ENCODE measurements at places on chromosomes 1 and 21.

DNA sequence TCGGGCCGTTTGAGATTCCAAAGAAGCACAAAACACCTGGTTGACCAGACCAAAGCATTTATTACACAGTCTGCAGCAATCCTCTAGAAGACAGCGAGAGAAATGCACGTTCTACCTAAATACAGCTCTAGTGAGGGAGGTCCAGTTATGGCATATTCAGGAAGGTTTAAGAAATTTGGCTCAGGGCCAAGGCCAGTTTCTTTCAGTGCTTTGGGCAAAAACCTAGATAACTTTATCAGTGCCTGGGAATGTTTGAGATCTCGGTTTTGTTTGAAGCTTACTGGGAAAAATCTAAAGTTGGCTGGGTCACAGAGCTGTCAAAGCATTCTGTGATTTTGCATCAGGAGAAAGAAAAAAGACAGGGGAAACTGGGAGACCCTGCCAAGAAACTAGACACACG is 514.0 kb upstream of the TMPRSS15 start:
- DNase-seq = no peak

- DNase-seq = no peak
These were observed 637.5 kb downstream of the NPHP4 start for GRCh38 chr1:5354681-5355080.

DNA sequence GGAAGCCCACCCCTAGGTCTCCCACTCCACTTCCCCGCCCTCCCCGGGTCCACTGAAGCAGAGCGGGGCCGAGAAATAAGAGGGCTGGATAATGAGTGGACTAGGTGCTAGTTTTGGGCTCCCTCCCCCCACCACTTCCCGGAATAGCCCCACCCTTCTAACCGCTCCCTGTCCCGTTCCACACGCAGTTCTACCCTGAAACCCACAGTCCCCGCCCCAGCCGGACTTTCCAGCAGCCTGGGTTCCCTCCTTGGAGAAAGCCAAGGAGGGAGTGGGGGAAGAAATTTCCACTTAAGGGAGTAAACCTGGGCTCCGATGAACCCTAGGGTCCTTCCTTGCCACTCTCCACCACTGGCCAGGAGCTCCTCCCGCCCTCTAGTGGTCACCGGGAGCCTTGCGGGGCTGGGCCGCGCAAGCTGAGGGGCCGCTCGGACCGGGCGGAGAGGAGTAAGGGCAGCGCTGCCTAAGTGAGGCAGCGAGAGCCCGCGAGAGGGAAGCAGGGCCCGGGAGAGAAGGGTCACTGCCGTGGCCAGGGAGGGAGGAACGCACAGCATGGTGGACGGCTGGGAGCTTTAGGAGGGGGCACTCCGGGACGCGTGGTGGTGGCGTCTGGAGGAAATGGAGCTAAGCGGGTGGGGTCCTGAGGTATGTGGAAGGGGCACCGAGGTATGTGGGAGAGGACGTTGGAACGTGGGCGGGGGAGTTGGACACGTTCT is 14.3 kb downstream of the THBS3 start:
- DNase-seq = peak; percentile 63

DNA sequence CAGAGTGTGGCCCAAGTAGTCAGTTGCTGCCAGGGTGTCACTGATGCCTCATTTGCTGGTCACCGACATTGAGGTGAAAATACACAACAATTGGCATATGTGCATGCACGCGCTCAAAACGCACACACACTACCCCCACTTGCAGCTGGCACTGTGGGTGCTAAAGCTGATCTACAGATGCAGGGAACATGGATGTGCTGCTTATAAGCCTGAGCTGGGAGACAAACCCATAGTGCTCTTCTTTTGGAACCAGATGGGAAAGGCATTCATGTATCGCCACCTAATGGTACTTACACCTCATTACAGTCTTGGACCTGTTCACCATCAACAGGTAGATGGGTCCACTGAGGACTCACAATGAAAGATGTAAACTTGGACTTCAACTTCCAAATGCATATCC is 70.3 kb upstream of the CAMK1G start:
- DNase-seq = no peak

DNA sequence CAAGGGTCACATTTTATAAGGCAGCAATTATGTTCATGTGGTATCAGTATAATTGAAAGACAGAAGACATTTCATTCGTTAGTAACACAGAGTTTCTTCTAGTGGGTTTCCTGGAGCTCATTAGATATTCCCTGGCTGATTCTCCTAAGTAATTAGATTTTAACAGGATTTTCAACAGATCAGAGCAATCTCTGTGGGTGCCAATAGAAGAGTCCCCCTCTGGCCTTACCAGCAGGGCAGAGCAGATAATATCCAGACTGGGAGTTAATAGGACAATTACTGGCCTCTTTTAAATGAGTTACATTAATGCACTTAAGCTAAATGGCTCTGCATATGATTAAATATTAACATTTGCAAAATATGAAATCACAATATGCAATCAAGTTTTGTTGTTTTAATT is 74.2 kb upstream of the FOXD3 start:
- DNase-seq = no peak

DNA sequence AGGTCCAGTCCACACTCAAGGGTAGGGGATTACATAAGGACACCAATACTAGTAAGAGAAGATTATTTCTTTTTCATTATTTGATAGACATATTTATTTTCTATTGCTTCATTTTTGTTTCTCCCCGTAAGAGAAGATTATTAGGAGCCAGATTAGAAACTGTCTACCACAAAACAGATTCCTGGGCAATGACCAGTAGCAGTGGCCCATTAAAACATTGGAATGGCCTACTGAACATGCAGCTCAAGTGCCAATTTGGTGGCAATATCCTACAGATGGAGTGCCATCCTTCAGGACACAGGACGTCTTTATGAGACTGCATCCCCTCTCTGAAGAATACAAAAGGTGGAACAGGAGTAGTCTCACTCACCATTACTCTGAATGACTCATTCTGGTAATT is 34.0 kb upstream of the ARHGAP29 start:
- no peak for DNase-seq

DNA sequence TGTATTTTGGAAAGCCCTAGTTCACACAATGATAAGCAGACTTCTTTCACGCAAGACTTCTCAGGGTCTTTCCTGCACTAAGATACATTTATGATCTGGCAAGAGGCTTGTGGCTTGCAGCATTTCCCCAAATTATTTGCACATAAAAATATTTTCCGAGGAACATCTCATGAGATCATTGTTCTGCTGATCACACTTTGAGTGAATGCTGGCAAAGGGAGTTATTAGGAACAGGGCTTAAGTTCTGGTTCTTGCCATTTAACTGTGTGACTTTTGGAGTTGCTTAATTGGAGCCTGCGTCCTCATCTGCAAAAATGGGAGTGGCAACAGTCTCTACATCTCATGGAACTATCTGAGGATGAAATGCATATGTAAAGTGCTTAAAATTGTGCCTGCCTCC is 50.2 kb downstream of the GADD45A start:
- no peak for DNase-seq

DNA sequence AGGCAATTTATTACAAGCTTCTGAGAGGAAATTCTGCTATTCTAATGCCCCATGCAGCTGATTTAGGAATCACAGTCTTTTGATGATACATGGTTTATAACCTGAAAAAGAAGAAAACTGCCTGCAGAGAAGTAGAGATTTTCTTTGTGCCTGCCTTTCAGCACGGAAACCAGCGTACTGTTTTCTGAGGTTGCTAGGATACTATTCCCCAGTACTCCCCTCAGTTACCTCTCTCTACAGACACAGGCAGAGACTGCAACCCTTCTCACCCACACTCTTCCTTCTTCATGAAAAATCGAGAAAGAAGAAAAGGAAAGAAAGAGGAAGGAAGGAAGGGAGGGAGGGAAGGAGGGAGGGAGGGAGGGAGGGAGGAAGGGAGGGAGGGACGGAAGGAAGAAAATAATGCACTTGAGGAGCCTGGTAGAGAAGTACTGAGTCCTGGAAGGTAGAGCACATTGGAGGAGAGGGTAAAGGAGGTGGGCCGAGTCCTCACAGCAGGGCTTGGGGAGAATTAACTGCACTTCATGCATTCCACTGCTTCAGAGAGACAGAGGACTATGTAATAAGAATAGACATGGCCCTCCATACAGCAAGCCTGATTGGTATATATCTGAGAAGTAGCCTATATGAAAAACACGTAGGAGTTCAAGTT is 21.9 kb downstream of the RGS2 start:
- no peak for DNase-seq

GRCh38 chr1:77948841-77949424 is 29.9 kb downstream of the FUBP1 start:
- DNase-seq = no peak

GRCh38 chr1:61808968-61809367 is 66.7 kb downstream of the PATJ start:
- DNase-seq = no peak

- DNase-seq = no peak
These were observed 51.0 kb upstream of the GORAB start for GRCh38 chr1:170481000-170481399.

- no peak for DNase-seq
These were observed 15.4 kb downstream of the NPPA start for GRCh38 chr1:11831945-11832725.

DNA sequence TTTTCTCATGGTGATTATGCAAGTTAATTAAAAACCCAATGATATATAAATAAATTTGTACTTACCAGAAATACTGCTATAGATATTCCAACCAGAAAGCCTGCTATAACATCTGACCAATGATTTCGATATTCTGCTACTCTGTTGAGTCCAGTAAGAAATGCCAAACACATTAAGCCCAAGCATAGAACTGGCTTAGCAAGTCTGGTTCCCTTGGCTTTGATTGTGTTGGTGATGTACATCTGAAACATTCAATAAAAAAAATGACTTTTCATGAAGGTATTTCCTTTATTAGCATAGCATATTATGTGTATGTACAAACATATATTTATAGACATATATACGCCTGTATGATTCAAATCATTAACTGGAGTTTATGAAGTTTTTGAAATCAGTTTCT is 82.8 kb downstream of the PLPPR5 start:
- DNase-seq = no peak

- DNase-seq = no peak
These were observed 11.6 kb downstream of the RIPPLY3 start for GRCh38 chr21:37017951-37018679.

DNA sequence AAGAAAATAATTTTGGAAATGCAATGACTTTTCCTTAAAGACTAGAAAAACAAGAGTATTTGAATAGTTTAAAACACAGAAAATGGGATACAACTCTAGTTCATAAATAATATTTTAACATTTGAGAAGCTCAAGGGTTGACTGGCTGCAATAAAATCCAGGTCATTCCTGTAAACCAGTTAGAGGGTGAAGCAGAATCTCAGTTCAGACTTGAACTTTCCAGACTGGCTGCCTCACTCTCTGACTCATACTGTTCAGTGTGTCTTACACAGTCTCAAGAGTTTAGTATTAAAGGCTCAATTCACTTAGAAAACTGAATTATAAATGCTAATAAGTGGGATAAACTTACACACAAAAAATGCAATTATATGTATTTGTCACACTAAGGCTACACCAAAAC is 89.9 kb downstream of the RAVER2 start:
- no peak for DNase-seq

- no peak for DNase-seq
These were observed 285.7 kb upstream of the SGIP1 start for GRCh38 chr1:66248257-66248656.

- no peak for DNase-seq
These were observed 51.3 kb upstream of the IVNS1ABP start for GRCh38 chr1:185368313-185368855.

- no peak for DNase-seq
These were observed 446 bp upstream of the DEPDC1 start for GRCh38 chr1:68497358-68497698.

GRCh38 chr1:234541286-234541975 is 62.5 kb upstream of the TARBP1 start:
- DNase-seq = no peak

GRCh38 chr1:201219481-201220387 is 29.1 kb downstream of the IGFN1 start:
- no peak for DNase-seq

DNA sequence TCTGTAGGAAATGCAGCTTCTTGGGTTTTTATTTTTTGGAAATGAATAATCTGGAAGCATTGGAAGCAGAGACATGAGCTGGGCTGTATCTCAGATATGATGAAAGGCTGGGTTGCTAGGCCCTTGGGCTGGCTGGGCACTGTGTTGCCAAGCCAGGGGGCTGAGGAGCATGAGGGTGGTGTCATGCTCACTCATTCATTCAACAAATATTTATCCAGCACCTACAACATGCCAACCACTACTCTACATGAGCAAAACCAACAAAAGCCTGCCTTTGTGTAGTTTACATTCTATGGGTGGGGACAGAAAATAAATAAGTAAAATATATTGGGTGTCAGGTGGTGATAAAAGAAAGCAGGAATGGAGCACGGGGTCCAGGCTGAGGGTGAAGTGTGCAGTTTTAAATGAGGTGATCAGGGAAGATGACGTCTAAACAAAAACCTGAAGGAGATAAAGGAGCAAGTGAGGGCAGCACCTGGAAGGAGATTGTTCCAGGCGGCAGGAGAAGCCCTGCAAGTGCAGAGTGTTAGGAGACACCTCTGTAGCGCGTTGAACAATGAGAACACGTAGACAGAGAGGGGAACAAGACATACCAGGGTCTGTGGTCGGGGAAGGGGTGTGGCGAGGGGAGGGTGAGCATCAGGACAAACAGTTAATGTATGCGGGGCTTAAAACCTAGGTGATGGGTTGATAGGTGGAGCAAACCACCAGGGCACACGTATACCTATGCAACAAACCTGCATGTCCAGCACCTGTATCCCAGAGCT is 10.9 kb downstream of the TAGLN2 start:
- no peak for DNase-seq

GRCh38 chr1:214127705-214128104 is 139.9 kb downstream of the PROX1 start:
- no peak for DNase-seq

DNA sequence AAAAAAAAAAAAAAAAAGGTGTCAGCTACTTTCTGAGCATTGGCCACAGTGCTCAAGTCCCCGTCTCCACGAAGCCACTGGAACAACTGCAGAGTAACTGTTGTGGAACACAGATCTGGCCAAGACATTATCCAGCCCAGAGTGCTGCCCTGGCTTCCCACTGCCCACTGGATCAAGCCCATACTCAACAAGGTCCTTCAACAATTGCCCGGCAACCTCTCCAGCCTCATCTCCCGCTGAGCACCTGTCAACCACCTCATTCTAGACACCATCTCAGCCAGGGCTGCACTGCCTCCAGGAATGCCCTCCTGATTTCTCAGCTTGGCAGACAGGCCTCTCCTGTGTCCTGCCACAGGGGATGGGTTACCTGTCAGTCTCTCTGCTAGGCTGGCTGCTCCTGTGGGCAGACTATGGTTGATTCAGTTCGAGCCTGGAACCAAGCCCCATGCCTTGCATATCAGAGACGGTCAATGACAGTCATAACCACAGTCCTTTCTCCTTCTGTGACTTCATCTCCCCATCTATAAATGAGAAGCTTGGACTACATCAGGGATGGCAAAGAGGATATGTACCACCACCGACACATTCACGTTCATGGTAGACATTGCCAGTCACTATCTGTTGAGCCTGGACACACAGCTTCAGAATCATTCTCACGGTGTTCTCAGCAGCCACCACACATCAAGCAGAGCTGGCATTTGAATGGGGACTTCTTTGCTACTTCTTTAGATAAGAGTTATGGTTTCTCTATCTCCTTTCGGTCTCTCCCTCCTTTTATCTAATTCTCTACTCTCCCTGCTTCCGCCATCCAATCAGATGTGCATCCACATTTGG is 76.9 kb downstream of the MRPL37 start:
- DNase-seq = no peak

GRCh38 chr1:160672789-160673695 is 26.2 kb upstream of the SLAMF1 start:
- no peak for DNase-seq

GRCh38 chr1:70906800-70907199 is 140.8 kb downstream of the PTGER3 start:
- DNase-seq = no peak

- no peak for DNase-seq
These were observed 77.2 kb upstream of the EFHD2 start for GRCh38 chr1:15332525-15332924.
